ENCODE measurements at places on chromosomes 7 and 10.

DNA sequence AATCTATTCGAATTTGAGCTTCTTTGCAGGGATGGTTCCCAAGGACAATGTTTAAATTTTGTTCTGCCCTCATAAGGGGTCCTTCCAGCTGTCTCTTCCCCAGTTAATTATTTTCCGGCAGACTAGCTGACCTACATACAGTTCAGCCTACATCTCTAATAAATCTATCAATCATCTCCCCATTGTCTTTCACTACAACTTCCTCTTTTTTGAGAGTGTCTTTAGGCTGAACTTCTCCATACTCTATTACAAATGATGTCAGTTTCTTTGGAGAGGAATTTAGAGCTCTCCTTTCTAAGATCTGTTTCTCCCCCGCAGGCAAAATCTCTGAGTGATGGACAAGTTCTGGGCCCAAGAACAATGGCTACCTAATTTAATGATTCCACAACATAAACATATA is 122.2 kb downstream of the PCLO start:
- no peak for DNase-seq

GRCh38 chr10:124568339-124568738 is 106.7 kb downstream of the LHPP start:
- no peak for DNase-seq

GRCh38 chr10:31129271-31129670 is 97.6 kb upstream of the ZNF438 start:
- DNase-seq = peak; percentile 22

DNA sequence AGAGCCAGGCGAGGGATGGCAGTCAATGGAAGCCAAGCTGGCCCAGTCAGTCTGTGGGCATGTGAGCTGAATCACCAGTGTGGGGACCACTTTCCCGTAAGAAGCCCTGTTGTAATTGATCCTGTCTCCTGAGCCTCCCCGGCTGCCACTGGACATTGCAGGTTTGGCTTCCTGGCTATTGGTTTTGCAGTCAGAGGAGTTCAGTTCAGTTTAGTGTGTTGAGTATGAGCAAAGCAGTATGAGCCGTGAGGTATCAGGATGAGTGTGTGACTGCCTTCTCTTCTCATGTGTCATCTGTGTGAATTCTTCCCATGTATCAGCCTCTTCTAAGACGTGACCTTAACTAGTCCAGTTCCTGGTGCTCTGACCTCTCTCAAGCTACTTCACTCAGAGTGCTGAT is 227.4 kb downstream of the PRKG1 start:
- DNase-seq = no peak

- no peak for DNase-seq
Observed at GRCh38 chr10:96986200-96986856, 154.2 kb downstream of the LCOR start.

GRCh38 chr7:93574646-93575554 is at the start of gene CALCR:
Gene CALCR, minus strand, starts transcription at chr7:93574724. Its CDS starts 87,743 bp downstream, at chr7:93486981.
- DNase-seq = no peak

GRCh38 chr7:30038196-30038980 is 10.2 kb downstream of the PLEKHA8 start:
- no peak for DNase-seq

DNA sequence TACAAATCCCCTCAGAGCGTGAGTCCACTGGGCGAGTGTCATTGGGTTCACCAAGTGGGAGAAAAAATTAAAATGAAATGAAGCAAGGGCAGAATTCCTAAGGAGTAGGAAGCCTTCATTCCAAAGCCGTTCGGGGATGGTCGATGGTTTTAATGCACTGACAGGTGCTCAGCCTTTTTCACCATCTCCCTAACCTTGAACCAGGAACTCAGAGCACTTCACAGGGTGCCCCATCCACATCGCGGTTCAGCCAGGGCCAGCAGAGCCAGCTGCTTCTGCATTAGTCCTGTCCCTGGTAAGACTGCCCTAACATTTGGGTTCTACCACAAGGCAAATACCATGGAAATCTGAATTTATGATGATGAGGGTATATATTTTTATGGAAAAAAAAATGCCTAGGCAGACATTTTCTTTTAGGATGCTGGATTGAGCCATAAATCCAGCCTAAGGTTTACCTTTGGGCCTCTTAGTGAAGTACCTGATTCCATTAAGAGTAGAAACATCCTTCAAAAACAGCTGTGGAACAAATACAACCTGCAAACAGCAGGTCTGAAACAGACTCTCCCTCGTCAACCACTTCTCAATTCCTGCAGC is 203.5 kb upstream of the RNF32 start:
- no peak for DNase-seq

DNA sequence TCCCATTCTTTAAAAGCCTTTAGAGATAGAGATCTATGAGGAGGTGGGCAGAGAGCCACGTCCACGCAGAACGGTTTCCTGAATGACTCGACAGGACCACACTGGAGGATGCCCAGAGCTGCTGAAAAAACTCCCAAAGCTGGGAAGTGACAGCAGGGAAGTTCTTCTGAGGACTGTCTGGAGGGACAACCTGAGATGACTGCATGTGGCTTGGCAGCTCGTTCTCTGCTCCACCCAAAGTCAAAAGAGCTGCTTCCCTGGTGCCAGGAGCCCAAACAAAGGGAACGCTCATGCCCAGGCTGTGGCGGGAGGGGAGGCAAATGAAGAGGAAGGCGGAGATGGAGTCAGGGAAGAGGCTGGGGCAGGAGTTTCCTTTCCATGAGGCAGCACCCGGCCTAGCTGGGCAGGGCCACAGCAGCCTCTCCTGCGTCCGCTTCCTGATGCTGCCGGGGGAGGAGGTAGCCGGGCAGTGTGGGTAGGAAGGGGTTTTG is 95.4 kb downstream of the CCDC3 start:
- no peak for DNase-seq

- no peak for DNase-seq
Observed at GRCh38 chr10:27569946-27570345, 65.8 kb downstream of the RAB18 start.

DNA sequence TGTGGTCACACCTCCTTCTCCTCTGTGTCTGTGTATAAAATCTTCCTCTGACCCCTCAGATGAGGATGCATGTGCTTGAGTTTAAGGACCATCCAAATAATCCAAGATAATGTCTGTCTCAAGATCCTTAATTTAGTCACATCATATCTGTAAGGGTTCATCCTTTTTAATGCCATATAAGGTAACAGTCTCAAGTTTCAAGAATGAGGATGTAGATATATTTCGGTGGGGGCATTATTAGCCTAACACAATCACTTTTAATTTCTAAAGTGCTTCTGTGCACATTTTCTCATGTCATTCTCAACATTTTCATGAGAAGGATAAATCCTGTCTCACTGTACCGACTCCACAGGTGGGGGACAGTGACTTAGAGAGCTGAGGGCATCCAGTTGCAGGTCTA is 235.3 kb downstream of the BUB3 start:
- no peak for DNase-seq

DNA sequence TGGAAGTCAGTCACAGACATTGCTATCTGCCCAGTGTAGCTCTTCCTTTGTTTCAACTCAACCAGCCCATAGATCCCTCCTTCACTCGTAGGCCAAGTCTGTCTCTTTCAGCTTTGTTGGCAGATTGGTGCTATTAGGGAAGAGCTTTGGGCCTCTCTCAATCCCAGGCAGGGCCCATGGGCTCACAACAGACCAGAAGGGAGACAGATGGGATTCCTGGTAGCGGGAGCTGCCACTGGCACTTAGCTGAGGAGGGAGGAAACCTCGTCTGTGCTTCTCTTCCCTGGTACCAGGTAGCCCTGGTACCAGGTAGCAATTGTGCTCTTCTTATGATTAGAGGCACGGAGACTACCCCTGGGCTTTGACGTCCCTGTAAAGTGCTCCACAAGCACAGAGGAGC is 592.0 kb downstream of the TYW1 start:
- no peak for DNase-seq

DNA sequence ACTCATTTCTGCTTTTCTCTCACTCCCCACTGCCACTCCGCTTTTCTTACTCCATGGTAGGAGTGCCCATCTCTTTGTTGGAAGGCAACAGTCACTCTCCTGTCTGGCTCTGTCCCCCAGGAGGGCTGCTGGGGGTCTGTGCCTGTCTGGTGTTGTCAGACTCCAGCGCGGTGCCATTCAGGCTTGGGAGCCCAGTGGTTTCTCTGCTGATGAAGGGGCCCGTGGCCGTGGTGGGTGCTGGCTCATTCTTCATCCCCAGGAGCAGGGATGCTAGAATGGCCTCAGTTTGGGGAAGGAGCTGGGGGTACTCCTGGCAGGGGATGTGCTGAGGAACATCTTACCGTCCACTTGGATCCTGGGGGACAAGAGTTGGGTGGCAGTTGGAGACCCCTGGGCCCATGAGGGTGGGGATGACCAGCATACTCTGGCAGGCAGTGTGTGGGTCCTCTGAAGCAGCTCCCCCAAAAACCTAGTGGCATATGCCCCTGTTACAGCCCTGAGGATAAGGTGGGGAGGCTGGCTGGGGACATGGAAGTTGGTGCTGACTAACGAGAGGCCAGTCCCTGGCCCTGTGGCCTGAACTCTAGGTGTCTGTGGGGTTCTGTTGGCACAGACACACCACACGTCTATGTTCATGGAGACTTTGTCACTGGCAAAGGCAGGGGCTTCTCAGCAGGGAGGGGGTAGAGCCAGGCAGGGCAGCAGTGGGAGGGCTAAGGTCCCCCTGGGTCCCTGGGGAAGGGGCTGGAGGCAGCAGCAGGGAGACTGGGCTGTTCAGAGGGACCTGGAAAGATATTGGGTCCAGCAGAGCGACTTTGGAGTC is 102.8 kb upstream of the RET start:
- DNase-seq = no peak

GRCh38 chr7:52936750-52937149 is 98.7 kb upstream of the POM121L12 start:
- no peak for DNase-seq

DNA sequence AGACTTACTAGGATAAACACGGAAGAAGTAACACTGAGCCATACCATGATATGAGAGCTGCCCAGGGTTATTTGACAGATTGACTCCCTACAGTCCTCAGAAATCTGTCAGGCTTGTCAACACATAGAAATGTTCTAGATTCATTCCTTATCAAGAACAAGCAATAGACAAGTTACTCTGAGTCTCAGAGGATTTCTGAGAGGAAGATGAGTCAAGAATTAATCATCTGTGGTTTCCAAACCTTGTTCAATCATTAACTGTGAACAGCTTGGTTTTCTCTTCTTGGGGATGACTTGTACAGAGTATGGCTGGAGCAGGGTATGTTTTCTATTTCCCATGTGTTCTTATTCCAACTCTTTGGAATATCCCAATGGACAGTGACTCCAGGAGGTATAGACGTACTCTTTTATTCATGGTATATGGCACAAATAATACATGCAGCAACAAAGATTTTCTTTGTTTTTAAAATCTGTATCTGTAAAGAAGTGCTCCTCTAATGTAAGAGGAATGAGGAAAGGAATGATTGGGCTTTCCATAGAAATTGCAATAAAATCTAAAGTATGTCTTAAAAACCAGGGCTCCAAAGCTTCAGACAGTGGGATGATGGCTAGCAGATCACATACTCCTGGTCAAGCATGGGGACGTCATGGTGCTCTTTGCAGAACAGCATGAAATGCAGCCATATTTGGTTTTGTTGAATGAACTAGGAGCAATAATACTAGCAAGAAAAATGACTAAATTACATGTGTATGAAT is 11.9 kb upstream of the SFR1 start:
- DNase-seq = no peak

GRCh38 chr7:21054427-21055112 is 267.9 kb upstream of the SP8 start:
- no peak for DNase-seq

- DNase-seq = no peak
Observed at GRCh38 chr7:107999779-108000560, 3.0 kb downstream of the LAMB1 start.

DNA sequence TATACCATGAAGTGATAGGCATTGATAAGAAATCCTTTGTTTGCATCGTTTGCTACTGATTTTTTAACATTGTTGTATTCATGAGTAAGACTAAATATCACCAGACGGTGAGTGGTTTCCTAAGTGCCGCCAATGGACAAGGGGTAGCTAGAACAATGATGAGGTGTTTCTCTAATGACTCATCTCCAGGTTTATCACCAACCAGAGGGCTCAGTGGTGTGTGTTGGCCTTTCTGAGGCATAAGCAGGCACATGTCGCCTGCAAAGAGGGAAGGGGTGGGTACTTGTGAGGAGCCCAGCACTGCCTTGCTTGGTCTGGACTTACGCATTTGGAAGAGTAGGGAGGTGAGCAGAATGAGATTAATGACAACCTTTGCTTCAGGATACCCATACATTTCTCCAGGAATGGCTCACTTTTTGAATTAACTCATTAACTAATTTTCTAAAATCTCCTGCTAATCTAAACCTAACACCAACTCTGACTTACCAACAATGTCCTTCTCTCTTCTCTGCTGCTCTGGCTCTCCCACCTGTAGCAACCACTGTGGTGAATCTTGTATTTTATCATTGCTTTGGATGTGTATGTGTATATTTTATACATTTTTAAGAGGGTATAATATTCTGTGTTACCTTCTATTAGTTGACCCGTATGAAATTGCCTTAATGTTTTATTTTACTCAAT is 722.6 kb downstream of the GRID1 start:
- DNase-seq = no peak

DNA sequence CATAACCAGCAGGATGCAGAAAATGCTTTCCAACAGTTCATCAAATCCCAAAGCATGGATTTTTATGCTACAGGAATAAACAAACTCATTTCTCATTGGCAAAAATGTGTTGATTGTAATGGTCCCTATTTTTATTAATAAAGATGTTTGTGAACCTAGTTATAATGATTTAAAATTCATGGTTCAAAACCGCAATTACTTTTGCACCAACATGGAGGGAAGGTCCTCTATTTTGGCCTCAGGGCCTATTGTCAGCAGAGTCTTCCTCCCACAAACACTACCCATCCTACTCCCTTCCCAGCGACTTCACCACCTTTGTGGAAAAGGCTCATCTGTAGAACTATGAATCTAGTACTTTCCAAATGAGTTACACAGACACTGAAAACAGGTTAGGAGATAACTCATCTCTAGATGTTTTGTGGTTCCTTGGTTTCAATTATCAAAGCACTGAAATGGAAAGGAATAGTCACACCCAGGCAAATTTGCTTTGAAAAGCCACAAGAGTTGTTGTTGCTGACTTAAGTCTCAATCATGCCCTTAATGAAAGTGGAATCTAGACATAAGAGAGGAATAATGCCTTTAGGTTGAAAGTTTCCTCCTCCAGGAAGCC is 59.4 kb upstream of the FRMD4A start:
- no peak for DNase-seq

GRCh38 chr10:71302874-71303568 is 16.0 kb upstream of the SLC29A3 start:
- no peak for DNase-seq

DNA sequence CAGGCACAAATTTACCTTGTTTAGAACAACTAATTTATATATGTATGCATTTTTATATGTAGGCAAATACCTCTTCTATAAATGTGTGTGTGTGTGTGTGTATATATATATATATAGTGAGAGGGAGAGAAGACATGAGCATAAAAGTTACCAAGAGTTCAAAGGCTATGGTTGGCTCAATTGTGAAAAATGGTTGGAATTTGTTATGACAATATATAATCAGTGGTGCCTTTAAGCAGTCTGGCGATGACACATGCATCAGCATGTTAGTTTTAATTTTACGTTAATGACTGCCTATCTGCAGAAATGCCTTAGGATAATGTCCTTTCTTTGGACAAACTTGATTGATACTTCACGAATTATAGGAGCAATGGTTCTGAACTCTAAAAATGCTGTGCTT is 980.8 kb upstream of the LRRTM3 start:
- no peak for DNase-seq
